ENCODE measurements at places on chromosomes 11 and 22. TPM values are rescaled to one million over a fixed set of nuclear protein-coding genes. Genes with fewer than 3 reads are reported as not detected.

The VSIG10L2 gene
- total RNA-seq, result not detected

The ARHGAP42 gene
- 0.18 TPM for total RNA-seq

The RBMXL2 gene
- total RNA-seq, result not detected

The GPHA2 gene
- not detected for total RNA-seq

DNA sequence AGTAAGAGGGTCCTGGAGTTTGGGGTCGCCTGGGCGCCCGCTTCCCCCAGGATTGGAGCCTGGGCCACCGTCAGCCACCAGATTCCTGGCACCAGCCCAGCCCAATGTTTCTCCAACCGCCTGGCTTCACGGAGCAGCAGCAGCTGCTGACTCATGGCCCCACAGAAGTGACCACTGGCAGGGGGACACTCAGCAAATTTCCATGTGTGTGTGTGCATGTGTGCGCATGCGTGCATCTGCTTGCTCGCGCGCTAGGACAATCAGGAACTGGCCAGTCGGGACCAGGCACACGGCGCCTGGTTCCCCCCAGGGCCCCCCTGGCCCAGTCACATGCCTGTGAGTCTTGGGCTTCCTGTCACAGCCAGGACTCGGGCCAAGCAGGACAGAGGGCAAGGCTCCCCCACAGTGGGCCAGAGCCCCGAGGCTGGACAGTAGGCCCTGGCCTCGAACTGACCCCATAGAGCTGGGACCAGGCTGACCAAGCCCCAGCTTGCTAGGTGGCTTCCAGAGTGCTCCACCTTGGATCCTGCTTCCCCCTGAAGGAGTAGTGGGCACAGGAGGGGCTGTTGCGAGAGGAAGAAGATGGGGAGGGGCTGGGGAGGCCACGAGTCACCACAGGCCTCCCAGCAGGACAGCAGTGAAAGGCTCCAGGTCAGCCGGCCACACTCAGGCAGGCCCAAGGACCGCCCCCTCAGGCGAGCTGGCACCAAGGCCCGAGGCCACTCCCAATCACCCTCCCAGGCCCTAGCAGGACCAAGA lies 3.2 kb downstream of the CTSD start:
- no peak for DNase-seq

DNA sequence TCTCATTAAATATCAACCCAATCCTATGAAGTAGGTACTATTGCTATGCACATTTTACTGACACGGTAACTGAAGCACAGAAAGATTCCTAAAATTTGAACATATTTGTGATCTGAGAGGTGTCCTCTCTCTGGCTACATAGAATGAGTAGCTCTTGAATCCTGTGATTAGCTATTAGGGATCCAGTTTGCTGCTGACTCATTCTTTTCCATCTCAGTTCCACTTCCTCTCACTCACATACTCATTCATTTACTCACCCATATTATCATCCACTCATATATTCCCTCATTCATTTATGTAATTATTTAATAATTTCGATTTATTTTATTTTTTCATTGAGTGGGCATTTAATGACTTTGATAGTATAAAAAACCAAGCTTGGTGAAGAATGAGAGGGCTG lies 42.7 kb downstream of the OR5B17 start:
- no peak for DNase-seq

GRCh38 chr22:47596176-47596690 lies 833.8 kb downstream of the TBC1D22A start:
- no peak for DNase-seq

- no peak for DNase-seq
Observed at GRCh38 chr11:65243797-65244196, 18.0 kb upstream of the POLA2 start.

DNA sequence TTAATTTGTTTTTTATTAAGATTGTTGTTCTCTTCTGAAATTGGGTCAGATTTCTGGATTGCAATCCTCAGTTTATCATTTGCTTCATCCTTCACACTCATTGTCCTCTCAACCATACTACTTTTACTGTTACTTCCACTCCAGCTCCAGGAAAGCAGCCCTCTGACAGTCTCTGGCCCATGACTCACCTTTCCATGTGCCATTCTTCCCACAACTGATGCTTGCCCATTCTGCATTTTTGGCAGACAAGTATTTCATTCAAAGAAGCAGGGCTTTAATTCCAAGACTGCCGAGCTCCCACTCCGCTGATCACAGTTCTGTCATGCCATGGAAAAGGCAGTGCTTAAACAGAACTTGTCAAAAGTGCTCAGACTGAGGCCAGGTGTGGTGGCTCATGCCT lies 139.2 kb downstream of the WNT11 start:
- no peak for DNase-seq

DNA sequence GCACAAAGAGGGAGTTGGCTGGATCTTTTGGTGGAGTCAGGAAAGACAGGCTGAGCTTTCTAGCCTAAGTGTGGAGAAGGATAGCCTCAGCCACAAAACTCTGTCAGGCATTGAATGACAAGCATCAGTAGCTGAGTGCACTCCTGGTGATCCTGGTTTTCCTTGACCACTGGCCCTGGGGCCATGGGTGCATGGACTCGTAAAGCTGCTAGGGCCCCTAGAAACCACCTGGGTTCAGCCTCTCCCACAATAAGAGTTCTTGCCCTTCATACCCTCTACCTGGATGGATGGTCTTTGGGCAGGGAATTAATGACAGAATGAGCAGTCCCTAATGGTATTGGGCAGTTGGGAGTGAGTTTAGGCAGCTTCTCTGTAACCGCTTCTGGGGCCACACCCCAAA lies 22.9 kb downstream of the TUB start:
- DNase-seq, result no peak

- no peak for DNase-seq
Observed at GRCh38 chr11:74204701-74205100, 33.6 kb downstream of the PPME1 start.

GRCh38 chr11:92317222-92317621 lies 92.6 kb downstream of the FAT3 start:
- no peak for DNase-seq

GRCh38 chr11:35088226-35088625 lies 50.7 kb upstream of the CD44 start:
- no peak for DNase-seq

GRCh38 chr11:75858613-75859012 lies 43.6 kb downstream of the UVRAG start:
- DNase-seq, result no peak

- no peak for DNase-seq
Observed at GRCh38 chr22:47472636-47473035, 710.2 kb downstream of the TBC1D22A start.

DNA sequence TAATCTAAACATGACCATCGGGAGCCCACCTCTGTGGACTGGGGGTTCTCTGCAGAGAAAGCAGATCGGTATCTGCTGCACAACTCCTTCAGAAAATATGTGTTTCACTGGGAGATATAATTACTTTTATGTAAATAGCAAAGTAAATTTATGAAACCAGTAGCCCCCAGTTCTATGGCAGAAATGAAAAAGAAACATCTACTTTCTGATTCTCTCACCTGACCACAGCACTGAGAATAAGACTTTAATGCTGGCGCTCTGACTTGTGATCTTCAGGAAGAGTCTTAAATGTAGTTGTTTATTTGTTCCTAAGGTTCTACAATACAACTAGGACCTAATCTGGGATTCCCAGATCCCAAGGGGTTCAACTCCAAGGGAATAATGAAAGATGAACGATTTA lies 518.0 kb downstream of the DLG2 start:
- no peak for DNase-seq

DNA sequence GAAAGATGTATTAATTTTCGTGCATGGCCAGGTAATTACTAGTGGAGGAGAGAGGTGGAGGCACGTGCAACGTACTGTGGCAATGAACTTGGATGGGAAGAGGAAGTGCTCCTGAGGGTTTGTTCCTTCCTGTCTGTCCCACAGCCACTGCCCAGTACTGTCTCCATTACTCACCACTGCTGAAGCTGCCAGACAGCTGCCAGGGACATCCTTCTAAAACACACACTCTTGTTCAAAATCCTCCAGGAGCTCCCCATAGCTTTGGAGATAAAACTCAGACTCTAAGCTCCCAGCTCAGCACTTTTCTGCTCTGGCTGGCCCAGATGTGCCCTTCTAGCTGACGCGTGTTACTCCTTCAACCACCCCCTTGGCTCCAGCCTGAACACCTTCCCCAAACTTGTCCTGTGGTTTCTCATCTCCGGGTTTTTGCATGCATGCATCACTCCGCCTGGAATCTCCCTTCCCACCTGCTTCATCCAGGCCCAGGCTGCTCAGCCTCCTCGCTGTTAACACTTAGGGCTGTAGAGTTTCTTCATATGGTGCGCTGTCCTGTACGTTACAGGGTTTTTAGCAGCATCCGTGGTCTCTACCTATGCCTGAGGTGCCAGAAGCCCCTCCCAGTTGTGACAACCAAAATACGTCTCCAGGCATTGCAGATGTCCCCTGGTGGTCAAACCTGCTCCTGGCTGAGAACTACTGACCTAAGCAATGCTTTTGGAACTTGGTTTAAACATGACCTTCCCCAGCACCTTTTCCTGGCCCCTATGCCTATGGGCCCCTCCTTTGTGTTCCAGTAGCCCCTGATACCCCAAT lies 69.5 kb downstream of the C11orf91 start:
- no peak for DNase-seq

DNA sequence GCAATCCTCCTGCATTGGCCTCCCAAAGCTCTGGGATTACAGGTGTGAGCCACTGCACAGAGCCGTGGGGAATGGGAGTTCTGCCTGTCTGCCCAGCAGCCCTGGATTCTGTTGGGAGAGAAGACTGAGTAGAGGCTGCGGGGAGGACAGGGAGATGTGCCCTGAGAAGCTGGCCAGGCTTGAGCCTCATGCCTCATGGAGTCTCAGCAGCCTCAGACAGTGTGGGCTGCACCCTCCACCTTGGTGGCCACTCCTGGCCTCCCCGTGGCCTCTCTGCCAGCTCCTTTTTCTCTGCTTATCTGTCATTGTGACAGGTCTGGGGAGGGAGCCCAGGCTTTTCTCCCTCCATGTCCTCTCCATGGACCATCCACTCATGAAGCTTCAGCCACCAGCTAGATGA lies 43.2 kb downstream of the DKK3 start:
- no peak for DNase-seq

DNA sequence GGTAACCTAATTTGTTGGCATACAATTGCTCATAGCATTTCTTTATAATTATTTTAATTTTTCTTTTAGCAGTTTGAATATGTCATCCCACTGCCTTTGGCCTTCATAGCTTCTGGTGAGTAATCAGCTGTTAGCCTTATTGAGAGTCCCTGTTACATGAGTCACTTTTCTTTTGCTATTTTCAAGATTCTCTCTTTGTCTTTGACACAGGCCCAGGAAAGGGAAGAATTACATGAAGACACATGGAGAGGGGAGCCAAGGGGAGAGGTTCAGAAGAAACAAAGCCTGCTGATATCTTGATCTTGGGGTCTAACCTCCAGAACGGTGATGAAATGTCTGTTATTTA lies 418.2 kb downstream of the METTL15 start:
- DNase-seq, result no peak

DNA sequence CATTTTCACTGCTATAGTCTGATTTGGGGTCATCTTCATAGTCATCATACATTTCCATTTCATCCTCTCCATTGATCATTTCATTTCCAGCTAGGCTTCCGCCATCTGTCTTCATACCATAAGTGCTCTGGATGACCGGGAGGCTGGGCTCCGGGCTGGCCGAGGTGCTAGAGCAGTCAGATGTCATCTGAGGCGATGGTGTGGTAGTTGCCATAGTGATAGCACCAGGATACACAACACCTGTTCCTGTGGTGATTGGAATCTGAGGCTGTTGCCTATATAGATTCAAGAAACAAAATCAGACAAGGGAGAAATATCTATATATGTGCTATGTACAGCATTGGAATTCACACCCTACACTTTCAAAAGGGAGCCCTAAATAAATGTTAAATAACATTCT lies 383.5 kb downstream of the SOX6 start:
- no peak for DNase-seq

DNA sequence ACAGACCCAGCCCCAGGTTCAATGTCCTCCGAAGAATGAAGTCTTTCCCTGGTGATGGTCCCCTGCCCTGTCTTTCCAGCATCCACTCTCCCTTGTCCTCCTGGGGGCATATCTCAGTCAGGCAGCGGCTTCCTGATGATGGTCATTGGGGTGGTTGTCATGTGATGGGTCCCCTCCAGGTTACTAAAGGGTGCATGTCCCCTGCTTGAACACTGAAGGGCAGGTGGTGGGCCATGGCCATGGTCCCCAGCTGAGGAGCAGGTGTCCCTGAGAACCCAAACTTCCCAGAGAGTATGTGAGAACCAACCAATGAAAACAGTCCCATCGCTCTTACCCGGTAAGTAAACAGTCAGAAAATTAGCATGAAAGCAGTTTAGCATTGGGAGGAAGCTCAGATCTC lies 14.1 kb downstream of the APOL1 start:
- no peak for DNase-seq

Data from CD8-positive, alpha-beta memory T cell (primary cell).